ENCODE measurements at places on chromosomes 7 and 10. TPM values are rescaled to one million over a fixed set of nuclear protein-coding genes. Genes with fewer than 3 reads are reported as not detected.

Gene VKORC1L1
- total RNA-seq, result 36.7 TPM

Gene PAX4
- total RNA-seq, result not detected

Gene XRCC2
- total RNA-seq, result 8.5 TPM

Gene EPDR1
- 0.39 TPM for total RNA-seq

Gene MAT1A
- total RNA-seq, result not detected

Gene MAGI2
- 5.8 TPM for total RNA-seq

Gene EVX1
- total RNA-seq, result not detected

Gene PKD1L1
- 3.0 TPM for total RNA-seq

Gene BBS9
- total RNA-seq, result 14.1 TPM

Gene AASS
- 27.8 TPM for total RNA-seq

Gene ZYX
- 533 TPM for total RNA-seq

Gene PRSS58
- total RNA-seq, result not detected

- no peak overlapping the region for H3K27ac ChIP-seq
- DNase-seq, result no peak
- no peaks in the 10 kb centered on the region for H3K4me1 ChIP-seq
- no peaks in the 10 kb centered on the region for H3K36me3 ChIP-seq
- no peak overlapping the region for H3K4me3 ChIP-seq
Measured at GRCh38 chr7:151389096-151389767, 20.6 kb downstream of the WDR86 start.

GRCh38 chr10:24553051-24553612 is 170.6 kb downstream of the ARHGAP21 start:
- H3K36me3 ChIP-seq, result no peaks in the 10 kb centered on the region
- H3K4me1 ChIP-seq, result peaks cover 2% of the 10 kb centered on the region
- no peaks in the 10 kb centered on the region for H3K27me3 ChIP-seq
- H3K27ac ChIP-seq, result no peak overlapping the region

DNA sequence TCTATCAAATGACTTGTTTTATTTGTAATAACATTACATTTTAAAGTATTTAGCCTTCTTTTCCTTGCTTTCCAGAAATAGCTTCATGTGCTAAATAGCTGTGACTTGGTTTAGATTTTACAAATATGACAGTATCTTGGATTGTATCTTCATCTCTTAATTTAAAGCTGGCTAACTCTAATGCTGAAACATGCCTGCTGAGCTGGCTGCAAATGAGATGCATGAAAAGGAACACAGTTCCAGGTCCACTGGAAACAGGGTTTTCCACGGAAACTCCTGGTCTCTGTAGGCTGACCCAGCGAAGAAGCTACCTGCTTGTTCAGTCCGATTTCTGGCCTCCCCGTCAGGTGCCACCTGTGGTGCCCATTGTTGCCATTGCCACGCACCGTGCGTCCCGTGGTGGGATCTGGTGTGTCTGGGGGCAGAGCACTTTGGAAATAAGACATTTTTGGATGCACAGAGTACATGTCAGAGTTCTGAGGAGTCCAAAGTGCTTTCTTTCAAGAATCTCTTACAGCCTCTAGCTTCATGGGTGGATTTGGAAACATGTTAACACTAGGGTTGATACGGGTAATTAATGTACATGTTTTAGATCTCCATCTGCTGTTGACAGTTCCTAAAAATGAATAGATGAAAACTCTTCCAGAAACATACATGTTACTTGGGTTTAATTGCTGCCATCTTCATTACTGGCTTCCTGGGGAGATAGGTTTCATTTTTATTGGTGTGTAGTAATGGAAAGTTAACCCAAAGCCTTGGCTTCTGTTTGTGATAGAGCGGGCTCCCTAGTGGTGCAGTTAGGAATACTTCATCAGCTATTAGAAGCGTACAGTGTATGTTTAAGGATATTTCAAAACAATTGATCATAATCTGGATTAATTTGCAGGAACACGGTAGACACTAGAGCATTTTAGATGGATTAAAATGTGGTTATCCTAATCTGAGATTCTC is 45.0 kb downstream of the SHH start:
- H3K36me3 ChIP-seq, result peaks cover 10% of the 10 kb centered on the region
- H3K27ac ChIP-seq, result no peak overlapping the region
- DNase-seq, result no peak
- H3K4me3 ChIP-seq, result no peak overlapping the region

- H3K27me3 ChIP-seq, result no peaks in the 10 kb centered on the region
- peaks cover 20% of the 10 kb centered on the region for H3K36me3 ChIP-seq
- H3K27ac ChIP-seq, result no peak overlapping the region
- DNase-seq, result no peak
Measured at GRCh38 chr10:127999297-128000129, 92.6 kb downstream of the PTPRE start.

DNA sequence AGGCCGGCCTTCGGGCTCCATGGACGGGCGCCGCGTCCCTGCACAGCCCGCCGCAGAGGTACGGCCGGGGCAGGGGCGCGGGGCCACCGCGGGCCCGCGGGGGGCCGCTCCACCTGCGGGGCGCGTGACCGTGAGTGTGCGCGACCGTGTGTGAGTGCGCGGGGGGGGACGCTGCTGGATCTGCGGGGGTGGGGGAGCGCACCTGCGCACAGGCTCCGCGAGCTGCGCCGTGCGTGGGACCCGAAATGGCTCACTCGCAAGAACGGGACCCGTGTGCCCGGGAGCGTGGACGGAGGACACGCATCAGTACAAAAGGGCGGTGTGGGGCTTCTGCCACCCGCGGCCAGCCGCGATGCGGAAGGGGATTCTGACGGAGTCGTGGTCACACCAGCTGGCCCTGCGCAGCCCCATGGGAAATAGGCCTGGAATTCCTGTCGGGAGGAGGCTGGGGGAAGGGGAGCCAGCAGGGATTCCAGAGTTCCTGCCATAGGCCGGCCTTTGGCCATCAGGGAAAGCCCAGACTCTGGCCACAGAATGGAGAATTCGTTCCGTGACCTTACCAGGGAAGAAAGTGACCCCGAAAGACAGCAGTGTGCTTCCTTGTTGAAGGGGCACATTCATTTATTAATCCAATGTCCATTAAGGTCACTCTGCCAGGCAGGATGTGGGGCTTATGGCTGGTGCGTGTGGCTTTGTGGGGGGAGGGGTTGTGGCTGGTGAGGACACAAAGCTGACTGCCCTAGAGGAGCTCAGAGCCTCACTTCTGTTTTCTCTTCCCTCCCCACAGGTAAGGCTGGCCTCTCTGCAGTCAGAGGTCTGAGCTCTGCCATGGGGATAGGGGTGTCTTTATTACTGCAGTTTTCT is 494 bp downstream of the REPIN1 start:
- H3K4me1 ChIP-seq, result peaks cover 18% of the 10 kb centered on the region

DNA sequence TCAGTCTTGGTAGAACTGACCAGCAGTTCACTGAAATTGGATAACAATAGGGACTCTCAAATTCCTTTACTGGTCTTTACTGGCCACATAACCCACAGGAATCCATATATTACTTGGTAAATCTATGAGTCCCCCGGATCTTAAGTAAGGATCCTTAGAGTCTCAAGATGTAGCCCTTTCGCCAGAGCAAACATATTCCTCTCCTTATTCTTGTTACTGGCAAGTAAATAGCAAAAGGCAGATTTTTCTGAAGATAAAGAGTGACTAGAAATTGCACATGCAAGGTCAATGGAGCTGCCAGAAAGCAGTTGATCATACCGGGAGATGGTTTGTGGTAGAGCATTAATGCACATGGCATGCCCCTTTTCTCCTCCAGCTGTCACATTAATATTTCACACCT is 283.0 kb downstream of the HDAC9 start:
- no peaks in the 10 kb centered on the region for H3K27me3 ChIP-seq
- no peak for DNase-seq
- no peaks in the 10 kb centered on the region for H3K36me3 ChIP-seq
- H3K4me1 ChIP-seq, result no peaks in the 10 kb centered on the region
- H3K27ac ChIP-seq, result no peak overlapping the region

DNA sequence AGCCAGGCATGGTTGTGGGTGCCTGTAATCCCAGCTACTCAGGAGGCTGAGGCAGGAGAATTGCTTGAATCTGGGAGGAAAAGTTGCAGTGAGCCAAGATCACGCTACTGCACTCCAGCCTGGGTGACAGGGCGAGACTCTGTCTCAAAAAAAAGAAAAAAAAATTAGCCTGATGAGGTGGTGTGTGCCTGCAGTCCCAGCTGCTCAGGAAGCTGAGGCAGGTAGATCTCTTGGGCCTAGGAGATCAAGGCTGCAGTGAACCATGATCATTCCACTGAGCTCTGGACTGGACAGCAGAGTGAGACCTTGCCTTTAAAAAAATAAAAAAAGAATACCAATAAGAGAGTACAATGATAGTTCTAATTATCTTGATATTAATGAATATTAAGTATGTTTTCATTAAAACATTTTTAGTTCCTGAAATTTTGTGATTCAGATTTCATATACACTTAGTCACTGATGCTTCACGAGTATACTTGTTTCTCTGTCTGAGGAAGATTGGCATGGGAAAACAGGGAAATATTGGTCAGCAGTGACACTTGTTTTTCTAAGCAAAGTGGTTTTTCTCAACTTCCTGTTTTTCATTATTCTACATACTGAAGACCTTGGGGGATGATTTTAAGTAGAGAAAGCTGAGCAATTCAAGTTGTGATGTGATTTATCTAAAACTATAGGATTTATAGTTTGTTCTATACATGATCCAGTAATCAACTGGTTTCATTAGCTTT is 76.8 kb downstream of the ADK start:
- H3K4me3 ChIP-seq, result no peak overlapping the region
- no peaks in the 10 kb centered on the region for H3K27me3 ChIP-seq
- H3K4me1 ChIP-seq, result peaks cover 65% of the 10 kb centered on the region
- no peaks in the 10 kb centered on the region for H3K36me3 ChIP-seq
- peak overlapping the region; percentile 100 for H3K27ac ChIP-seq

DNA sequence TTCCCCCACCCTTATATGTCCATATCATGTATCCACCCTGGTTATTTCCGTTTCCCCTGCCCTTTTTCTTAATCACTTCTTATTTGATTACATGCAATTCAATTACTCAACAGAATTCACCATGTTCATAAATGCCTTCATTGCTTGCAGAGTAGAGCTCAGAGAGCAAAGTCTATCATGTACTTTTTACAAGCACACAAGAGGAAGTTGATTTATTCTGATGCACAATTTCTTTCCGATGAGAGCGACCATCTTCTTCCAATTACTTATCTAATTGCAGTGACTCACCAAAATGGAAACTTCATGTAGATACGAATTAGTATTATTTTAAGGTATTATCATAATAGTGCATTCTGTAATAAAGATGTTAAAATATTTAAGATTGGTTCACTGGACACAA is 430.5 kb upstream of the KLF6 start:
- no peak overlapping the region for H3K4me3 ChIP-seq
- H3K27me3 ChIP-seq, result no peaks in the 10 kb centered on the region
- H3K36me3 ChIP-seq, result no peaks in the 10 kb centered on the region
- DNase-seq, result no peak
- peaks cover 7% of the 10 kb centered on the region for H3K4me1 ChIP-seq

DNA sequence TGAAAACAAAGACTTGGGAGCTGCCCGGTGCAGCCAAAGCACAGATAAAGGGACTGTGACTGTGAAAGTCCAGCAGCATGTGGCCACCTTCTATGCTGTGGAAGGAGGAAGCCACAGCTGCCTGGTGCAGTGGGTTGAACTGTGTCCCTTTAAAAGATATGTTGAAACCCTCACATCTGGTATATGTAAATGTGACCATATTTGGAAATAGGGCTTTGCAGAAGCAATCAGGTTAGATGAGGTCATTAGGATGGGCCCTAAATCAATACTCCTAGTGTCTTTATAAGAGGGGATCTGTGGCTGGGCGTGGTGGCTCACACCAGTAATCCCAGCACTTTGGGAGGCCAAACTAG is 136.9 kb downstream of the GLI3 start:
- no peak for DNase-seq
- no peaks in the 10 kb centered on the region for H3K27me3 ChIP-seq
- H3K4me3 ChIP-seq, result no peak overlapping the region
- H3K36me3 ChIP-seq, result no peaks in the 10 kb centered on the region
- no peaks in the 10 kb centered on the region for H3K4me1 ChIP-seq

DNA sequence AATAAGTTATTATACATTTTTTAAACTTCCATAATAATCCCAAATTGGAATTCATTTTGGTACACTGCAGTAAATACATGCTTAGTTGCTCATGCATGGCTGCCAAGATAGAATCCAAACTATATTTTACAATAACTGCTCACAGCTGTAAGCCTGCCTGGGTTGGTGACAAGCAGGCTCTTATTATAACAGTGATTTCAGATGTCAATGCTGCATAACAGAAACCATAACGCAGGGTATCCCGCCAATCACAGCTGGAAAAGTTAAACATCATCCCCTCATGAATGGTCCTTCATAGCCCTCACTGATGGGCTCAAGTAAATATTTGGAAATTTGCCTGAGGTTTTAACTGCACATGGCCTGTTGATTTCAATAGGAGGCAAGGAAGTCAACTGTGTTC is 149.8 kb downstream of the AMPH start:
- no peak overlapping the region for H3K4me3 ChIP-seq
- no peak overlapping the region for H3K27ac ChIP-seq
- no peak for DNase-seq
- no peaks in the 10 kb centered on the region for H3K27me3 ChIP-seq

GRCh38 chr7:100148225-100148558 is 526 bp upstream of the LAMTOR4 start:
- H3K4me1 ChIP-seq, result peaks cover 6% of the 10 kb centered on the region
- no peaks in the 10 kb centered on the region for H3K27me3 ChIP-seq
- peak overlapping the region; percentile 80 for H3K4me3 ChIP-seq
- peak overlapping the region; percentile 22 for H3K27ac ChIP-seq
- H3K36me3 ChIP-seq, result no peaks in the 10 kb centered on the region
- no peak for DNase-seq

GRCh38 chr10:34156781-34157425 is 658.2 kb downstream of the PARD3 start:
- H3K36me3 ChIP-seq, result no peaks in the 10 kb centered on the region
- H3K4me3 ChIP-seq, result no peak overlapping the region
- H3K4me1 ChIP-seq, result no peaks in the 10 kb centered on the region
- no peak for DNase-seq
- no peak overlapping the region for H3K27ac ChIP-seq

- H3K4me1 ChIP-seq, result no peaks in the 10 kb centered on the region
- H3K4me3 ChIP-seq, result no peak overlapping the region
- no peaks in the 10 kb centered on the region for H3K36me3 ChIP-seq
- H3K27me3 ChIP-seq, result no peaks in the 10 kb centered on the region
Measured at GRCh38 chr10:43737003-43737402, 88.3 kb upstream of the ZNF32 start.

GRCh38 chr10:16699435-16700057 is 117.7 kb downstream of the RSU1 start:
- no peaks in the 10 kb centered on the region for H3K27me3 ChIP-seq
- no peak overlapping the region for H3K4me3 ChIP-seq
- no peak for DNase-seq
- no peak overlapping the region for H3K27ac ChIP-seq

DNA sequence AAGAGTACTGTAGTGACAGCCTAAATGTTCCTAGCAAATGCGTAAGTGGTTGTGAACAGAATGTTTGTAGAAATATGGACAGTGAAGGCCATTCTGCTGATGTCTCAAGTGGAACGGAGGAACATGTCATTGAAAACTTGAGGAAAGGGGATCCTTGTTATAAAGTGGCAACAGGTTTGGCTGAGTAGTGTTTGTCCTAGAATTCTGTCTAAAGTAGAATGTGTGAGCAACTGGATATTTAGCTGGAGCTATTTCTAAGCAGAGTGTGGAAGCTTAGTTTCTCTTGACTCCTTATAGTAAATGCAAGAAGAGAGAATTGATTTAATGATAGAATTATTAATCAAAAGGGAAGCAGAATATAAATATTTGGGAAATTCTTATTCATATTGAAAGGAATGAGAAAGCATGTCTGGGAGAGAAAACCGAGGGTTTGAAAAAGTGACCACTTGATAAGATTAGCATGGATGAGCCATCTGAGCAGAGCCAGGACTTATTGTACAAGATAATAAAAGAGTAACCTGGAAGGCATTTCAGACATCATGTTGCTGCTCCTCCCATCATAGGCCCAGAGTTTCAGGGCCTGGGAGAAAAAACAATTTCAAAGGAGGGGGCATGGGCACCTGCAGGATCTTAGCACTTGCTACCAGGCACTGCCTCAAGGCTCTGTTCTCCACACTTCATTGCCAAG is 276.1 kb downstream of the BMPER start:
- no peak for DNase-seq
- H3K36me3 ChIP-seq, result no peaks in the 10 kb centered on the region
- H3K27me3 ChIP-seq, result no peaks in the 10 kb centered on the region
- H3K4me3 ChIP-seq, result no peak overlapping the region

All from endothelial cell of umbilical vein (primary cell).